Karpas-422 (cell line): ENCODE measurements at places on chromosomes 2 and 18. TPM values are rescaled to one million over a fixed set of nuclear protein-coding genes. Genes with fewer than 3 reads are reported as not detected.

DNA sequence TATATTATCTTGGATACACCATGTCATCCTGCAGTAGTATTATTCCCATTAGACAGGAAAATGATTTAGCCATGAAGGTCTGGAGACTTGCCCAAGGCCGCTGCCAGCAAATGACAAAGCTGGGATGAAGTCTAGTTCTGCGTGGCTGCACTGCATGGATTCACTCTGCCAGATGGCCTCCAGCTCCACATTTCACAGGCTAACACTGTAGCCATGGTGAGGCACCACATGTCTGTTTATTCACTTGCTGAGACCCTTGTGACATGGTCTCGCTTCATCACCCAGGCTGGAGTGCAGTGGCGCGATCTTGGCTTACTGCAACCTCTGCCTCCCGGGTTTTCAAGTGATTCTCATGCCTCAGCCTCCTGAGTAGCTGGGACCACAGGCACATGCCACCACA is 31.5 kb upstream of the SCG2 start:
- H3K4me3 ChIP-seq = no peak overlapping the region
- H3K27me3 ChIP-seq = no peaks in the 10 kb centered on the region
- H3K27ac ChIP-seq = no peak overlapping the region
- DNase-seq = no peak

GRCh38 chr18:79525556-79526467 is 130.1 kb downstream of the NFATC1 start:
- H3K4me1 ChIP-seq = peaks cover 39% of the 10 kb centered on the region
- no peak overlapping the region for H3K27ac ChIP-seq

DNA sequence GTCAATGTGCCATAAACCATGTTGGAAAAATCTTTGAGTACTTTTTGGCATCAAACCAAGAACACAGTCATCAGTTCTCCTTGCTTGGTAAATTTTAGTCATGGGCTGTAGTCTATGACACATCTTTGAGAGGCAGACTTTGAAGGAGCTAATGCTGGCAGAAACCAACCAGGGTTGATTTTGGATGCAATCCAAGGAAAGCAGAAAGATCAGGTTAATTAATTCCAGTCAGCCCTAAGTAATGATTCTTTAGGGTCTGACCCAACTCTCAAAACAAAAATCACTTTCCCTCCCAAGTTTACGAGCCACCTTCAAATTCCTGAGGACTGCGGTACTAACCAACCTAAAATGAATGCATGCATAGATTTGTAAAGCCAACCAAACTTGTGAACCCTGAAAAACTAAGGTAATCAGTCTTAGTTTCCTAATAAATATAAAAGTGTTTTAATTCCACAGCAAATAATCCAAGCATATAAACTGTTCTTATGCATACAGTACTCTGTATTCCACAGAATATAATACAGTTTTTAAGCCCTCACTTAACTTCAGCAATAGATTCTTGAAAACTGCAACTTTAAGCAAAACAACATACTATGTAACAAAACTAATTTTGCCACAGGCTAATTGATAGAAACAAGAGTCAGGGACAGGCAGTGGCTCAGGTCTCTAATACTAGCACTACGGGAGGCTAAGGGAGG is 22.0 kb downstream of the AP1S3 start:
- DNase-seq = no peak
- no peaks in the 10 kb centered on the region for H3K27me3 ChIP-seq
- no peaks in the 10 kb centered on the region for H3K4me1 ChIP-seq
- no peak overlapping the region for H3K4me3 ChIP-seq
- no peaks in the 10 kb centered on the region for H3K36me3 ChIP-seq

- H3K4me3 ChIP-seq = no peak overlapping the region
- no peak overlapping the region for H3K27ac ChIP-seq
- peaks cover 36% of the 10 kb centered on the region for H3K36me3 ChIP-seq
- no peaks in the 10 kb centered on the region for H3K4me1 ChIP-seq
- no peak for DNase-seq
- H3K27me3 ChIP-seq = no peaks in the 10 kb centered on the region
Measured at GRCh38 chr18:12366379-12366778, 10.6 kb downstream of the AFG3L2 start.

DNA sequence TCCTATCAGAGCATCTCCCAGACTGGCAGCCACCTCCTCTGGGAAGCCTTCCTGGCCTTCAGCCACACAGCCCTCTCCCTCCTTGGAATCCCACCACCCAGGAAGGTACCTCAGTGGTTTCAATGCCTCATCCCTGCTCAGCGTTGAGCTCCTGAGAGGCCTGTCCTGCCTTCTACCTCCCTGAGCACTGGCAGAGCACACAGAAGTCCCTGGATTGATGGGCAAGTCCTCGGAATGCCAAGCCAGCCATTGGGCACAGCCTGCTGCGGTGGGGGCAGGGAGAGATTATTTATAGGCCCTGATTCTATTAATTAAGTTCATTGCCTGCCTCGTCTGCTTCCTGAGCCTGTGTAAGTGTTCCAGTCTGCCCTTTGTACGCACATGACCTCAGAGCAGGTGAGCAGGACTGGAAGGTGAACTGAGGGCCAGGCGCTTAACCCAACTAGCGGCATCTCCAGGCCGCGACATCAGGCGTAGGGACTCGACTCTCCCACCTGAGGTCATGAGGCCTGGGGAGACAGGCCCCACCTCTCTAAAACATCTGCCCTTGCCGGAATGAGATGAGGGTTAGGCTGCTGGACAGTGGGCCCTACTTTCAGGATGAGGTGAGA is 63.4 kb downstream of the SMAD7 start:
- H3K27me3 ChIP-seq = no peaks in the 10 kb centered on the region
- DNase-seq = no peak
- no peak overlapping the region for H3K27ac ChIP-seq
- H3K4me1 ChIP-seq = no peaks in the 10 kb centered on the region
- no peak overlapping the region for H3K4me3 ChIP-seq

DNA sequence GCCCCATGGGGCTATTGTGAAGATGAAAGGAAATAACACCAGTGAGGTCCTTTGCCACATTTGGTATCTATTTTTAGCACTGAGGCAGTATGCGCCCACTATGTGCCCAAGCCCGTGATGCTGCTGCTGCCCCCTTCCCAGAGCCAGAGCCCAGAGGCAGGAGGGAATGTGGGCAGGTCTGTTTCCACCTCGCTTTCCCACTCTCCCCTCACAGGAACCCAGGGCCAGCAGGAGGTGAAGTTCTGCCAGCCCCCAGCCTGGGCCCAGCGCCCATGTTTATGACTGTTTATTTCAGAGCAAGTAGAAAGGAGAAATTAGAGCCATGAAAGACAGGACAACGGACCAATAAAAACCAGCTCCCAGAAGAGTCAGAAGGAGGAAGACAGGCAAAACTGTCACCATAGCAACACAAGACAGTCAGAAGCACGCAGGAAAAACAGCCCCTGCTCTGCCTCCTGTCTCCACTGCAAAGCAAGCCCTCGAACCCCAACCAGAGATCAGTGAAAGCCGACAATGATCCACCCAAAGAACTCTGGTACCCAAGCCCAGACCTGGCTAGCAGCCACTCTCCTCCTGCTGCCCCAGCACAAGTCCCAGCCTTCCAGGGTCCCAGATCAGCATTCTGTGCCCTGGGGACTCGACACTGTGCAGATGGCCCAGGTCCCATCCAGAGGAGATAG is 1.4 kb downstream of the CYRIA start:
- H3K4me3 ChIP-seq = no peak overlapping the region
- H3K27me3 ChIP-seq = no peaks in the 10 kb centered on the region
- H3K4me1 ChIP-seq = peaks cover 29% of the 10 kb centered on the region

GRCh38 chr2:118348380-118349034 is 260.2 kb downstream of the INSIG2 start:
- H3K4me1 ChIP-seq = peaks cover 6% of the 10 kb centered on the region
- H3K27me3 ChIP-seq = no peaks in the 10 kb centered on the region
- H3K36me3 ChIP-seq = no peaks in the 10 kb centered on the region
- no peak for DNase-seq
- no peak overlapping the region for H3K4me3 ChIP-seq

- no peak overlapping the region for H3K4me3 ChIP-seq
- H3K36me3 ChIP-seq = peaks cover 8% of the 10 kb centered on the region; the same call in 1 of the 2 replicates
- H3K27ac ChIP-seq = no peak overlapping the region
- H3K27me3 ChIP-seq = no peaks in the 10 kb centered on the region
Measured at GRCh38 chr2:38866773-38867443, 8.8 kb downstream of the DHX57 start.

- no peaks in the 10 kb centered on the region for H3K4me1 ChIP-seq
- H3K36me3 ChIP-seq = no peaks in the 10 kb centered on the region
- no peaks in the 10 kb centered on the region for H3K27me3 ChIP-seq
- no peak overlapping the region for H3K27ac ChIP-seq
- DNase-seq = peak; percentile 82
- H3K4me3 ChIP-seq = no peak overlapping the region
Measured at GRCh38 chr2:59584958-59585357, 968.5 kb downstream of the BCL11A start.

DNA sequence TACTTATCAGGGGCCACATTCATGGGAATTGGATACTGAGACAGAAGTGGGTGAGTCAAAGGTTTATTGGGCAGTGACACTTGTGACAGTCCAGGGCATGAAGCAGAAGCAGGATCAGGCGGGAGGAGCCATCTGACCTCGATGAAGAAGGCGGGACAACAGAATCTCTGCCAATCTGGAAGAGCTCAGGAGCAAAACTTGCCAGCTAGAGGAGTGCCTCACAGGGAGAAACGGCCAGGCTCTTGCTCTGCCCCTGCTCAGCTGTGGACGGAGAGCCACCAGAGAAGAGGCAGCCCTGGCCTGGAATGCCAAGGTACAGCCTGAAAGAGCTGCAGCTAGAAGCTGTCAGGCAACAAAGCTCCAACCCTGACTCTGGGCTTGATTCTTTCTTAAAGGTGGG is 16.9 kb downstream of the DAW1 start:
- no peaks in the 10 kb centered on the region for H3K27me3 ChIP-seq
- no peak for DNase-seq
- no peak overlapping the region for H3K27ac ChIP-seq
- no peaks in the 10 kb centered on the region for H3K4me1 ChIP-seq
- no peaks in the 10 kb centered on the region for H3K36me3 ChIP-seq

Gene MC5R
- total RNA-seq = not detected in 2 replicates

Gene DYNAP
- not detected in 2 replicates for total RNA-seq

Gene CNDP1
- total RNA-seq = 0.11 TPM in 1 of 2 replicates, not detected in the other

Gene SIX2
- total RNA-seq = not detected in 2 replicates

Gene SCN3A
- not detected in 2 replicates for total RNA-seq

Gene MROH2A
- 1.9 and 2.6 TPM in 2 replicates for total RNA-seq
